ENCODE measurements at places on chromosomes 2 and 18.

GRCh38 chr2:65495251-65495877, 63.0 kb upstream of the SPRED2 start:
- no peaks in the 10 kb centered on the region for H3K36me3 ChIP-seq
- no peak overlapping the region for H3K4me3 ChIP-seq
- no peaks in the 10 kb centered on the region for H3K4me1 ChIP-seq
- DNase-seq, result no peak

DNA sequence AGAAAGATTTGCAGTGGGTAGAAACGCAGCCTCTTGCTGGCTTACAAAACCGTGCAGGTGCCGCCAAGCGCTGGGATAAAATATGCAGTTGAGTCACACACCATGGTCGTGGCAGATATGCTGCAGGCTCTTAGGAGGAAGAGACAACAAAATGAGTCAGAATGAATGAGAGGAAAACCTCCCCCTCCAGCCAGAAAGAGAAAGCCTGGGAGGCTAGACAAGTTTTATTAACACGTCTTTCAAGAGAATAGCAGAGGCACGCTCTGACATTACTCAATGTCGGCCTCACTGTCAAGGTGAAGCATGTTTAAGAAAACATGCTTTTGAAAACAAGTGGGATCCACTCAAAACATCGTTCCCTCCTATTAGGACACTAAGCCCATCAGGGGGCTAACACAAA, 37.1 kb upstream of the ZCCHC2 start:
- H3K4me3 ChIP-seq, result no peak overlapping the region
- no peaks in the 10 kb centered on the region for H3K36me3 ChIP-seq
- DNase-seq, result no peak

DNA sequence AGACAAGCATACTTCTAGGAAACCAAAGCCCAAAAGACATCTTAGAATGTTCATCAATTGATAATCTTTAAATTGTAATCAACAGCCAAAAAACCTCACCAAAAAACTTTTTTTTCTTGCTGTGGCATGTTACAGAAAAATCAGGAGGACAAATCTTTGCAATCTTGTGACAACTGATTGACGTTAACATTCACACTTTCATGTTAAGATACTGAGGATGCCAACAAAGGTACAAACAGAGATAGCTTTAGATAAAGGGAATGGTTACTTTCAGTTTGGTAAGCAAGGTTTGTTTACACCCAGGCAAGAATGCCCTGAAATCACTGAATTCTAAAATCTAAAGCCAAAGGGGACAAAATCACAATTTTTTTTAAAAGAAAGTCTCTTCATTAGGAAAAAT, 92.4 kb downstream of the ZAP70 start:
- DNase-seq, result no peak
- H3K27me3 ChIP-seq, result no peaks in the 10 kb centered on the region
- no peaks in the 10 kb centered on the region for H3K4me1 ChIP-seq
- H3K27ac ChIP-seq, result no peak overlapping the region
- no peak overlapping the region for H3K4me3 ChIP-seq

GRCh38 chr2:152541712-152542111, 175.5 kb downstream of the PRPF40A start:
- no peaks in the 10 kb centered on the region for H3K36me3 ChIP-seq
- H3K27me3 ChIP-seq, result no peaks in the 10 kb centered on the region

GRCh38 chr2:195406886-195407603, 250.0 kb upstream of the SLC39A10 start:
- no peak overlapping the region for H3K4me3 ChIP-seq
- DNase-seq, result no peak
- no peaks in the 10 kb centered on the region for H3K27me3 ChIP-seq

DNA sequence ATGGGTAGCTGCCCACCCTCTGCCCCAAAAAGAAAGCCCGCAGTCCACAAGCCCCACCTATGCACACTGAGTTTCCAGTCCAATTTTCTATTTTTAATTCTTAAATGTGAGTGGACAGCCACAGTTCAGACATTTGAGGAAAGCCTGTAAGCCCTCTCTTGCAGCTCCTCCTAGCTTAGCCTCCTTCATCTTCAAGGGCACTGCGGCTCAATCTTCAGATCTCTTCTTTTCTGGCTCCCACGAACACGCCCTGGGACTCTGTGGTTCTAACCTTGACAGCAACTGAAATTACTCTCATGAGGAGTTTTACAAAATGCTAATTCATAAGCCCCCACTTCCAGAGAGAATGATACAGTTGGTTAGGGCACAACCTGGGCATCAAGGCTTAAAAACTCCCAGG, 144.0 kb downstream of the MSH2 start:
- no peaks in the 10 kb centered on the region for H3K36me3 ChIP-seq
- H3K4me1 ChIP-seq, result no peaks in the 10 kb centered on the region
- H3K27ac ChIP-seq, result no peak overlapping the region
- no peak for DNase-seq
- no peak overlapping the region for H3K4me3 ChIP-seq
- no peaks in the 10 kb centered on the region for H3K27me3 ChIP-seq

- no peaks in the 10 kb centered on the region for H3K27me3 ChIP-seq
- H3K4me3 ChIP-seq, result no peak overlapping the region
- DNase-seq, result no peak
- no peak overlapping the region for H3K27ac ChIP-seq
These were observed 317.8 kb upstream of the ZNF521 start for GRCh38 chr18:25669741-25670140.

DNA sequence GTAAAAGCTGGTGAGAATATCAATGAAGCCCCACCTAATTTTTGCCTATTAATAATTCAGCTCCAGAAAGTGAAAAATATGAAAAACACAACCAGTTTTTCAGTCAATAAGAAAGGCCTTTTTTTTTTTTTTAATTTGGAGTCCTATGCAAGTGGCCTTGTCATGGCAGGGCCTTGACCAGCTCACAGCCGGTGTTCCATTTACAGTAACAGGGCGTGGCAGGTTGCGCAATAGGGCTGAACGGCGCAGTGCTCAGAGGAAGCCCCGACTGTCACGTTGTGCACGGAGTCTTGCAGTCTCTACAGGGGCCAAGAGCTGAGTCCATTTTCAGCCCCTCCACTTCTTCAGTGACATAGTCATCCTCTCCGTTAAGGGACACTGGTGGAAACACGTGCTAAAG, 184.1 kb upstream of the FN1 start:
- DNase-seq, result no peak
- no peak overlapping the region for H3K4me3 ChIP-seq
- no peaks in the 10 kb centered on the region for H3K36me3 ChIP-seq

- DNase-seq, result no peak
- H3K27ac ChIP-seq, result no peak overlapping the region
- H3K4me1 ChIP-seq, result peaks cover under 1% of the 10 kb centered on the region
- no peak overlapping the region for H3K4me3 ChIP-seq
These were observed 324.0 kb upstream of the ACVR2A start for GRCh38 chr2:147520817-147521216.

GRCh38 chr18:6868033-6868432, 138.5 kb downstream of the ARHGAP28 start:
- no peak overlapping the region for H3K27ac ChIP-seq
- no peak for DNase-seq
- no peaks in the 10 kb centered on the region for H3K27me3 ChIP-seq
- H3K4me1 ChIP-seq, result no peaks in the 10 kb centered on the region

- no peaks in the 10 kb centered on the region for H3K36me3 ChIP-seq
- H3K27me3 ChIP-seq, result no peaks in the 10 kb centered on the region
- no peak overlapping the region for H3K4me3 ChIP-seq
- H3K4me1 ChIP-seq, result no peaks in the 10 kb centered on the region
- no peak overlapping the region for H3K27ac ChIP-seq
These were observed 510.9 kb upstream of the NRP2 start for GRCh38 chr2:205171261-205171940.

DNA sequence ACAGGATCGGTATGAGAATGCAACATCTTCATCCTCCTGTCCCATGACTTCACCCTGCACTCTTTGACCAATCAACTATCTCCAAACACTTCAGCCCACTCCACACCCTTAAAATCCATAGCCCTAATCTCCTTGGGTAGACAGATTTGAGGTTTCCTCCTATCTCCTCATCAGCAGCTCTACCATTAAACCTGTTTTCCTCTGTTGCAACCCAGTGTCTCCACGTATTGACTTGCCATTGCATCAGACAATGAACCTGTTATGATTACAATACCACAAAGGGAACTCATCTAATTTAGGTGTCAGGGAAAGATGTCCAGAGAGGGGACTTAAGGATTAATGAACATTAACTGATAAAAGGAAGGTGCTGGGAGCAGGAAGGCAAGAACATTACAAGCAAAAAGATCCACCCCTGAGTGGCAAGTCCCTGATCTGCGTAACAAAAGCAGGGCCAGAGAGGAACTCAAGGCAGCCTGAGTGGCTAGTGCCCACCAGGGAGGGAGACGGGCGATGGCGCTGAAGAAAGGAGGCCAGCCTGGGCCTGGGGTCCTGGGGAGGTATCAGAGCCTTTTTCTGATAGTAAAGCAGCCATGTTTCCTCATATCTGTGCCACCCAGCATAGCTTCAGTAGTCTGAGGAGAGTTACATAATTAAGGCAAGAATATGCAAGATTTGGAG, 44.6 kb downstream of the AKAIN1 start:
- no peaks in the 10 kb centered on the region for H3K36me3 ChIP-seq
- H3K27me3 ChIP-seq, result no peaks in the 10 kb centered on the region
- H3K4me1 ChIP-seq, result no peaks in the 10 kb centered on the region
- no peak for DNase-seq
- no peak overlapping the region for H3K27ac ChIP-seq

DNA sequence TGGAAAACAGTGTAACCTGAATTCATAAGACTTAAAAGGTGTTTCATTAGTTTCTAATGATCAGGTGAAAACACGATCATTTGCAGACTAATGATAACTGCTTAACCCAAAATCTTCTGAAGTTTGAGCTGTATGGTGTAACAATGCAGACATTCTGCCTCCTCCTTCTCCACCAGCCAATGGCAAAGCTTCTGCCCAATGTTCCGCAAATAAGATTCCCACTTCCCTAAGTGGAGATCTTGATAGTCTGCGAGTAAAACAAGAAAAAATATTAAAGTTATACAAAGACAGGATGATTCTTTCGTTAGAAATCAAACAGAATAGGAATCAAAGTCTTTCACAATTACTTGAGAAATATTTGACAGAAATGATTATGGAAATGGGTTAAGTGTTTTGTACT, 8.1 kb downstream of the C2orf42 start:
- H3K4me3 ChIP-seq, result no peak overlapping the region
- no peaks in the 10 kb centered on the region for H3K36me3 ChIP-seq
- no peaks in the 10 kb centered on the region for H3K4me1 ChIP-seq
- H3K27me3 ChIP-seq, result no peaks in the 10 kb centered on the region
- no peak for DNase-seq

DNA sequence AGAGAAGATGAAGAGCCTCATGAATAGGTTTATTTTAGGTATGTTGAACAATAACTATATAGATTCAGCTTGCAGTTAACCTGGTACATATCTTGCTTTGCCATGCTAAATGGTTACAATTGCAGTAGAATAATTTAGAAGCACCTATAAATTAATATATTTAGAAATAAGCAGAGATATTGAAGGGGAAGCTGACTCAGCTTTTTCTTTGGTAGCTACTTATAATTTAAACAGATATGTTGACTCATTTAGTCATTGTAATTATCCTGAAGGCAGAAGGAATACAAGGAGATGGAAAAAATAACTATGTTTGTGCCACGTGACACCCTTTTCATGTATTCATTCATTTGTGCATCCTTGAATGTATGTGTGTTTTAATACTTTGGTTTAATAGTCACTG, 755.5 kb downstream of the SUCLG1 start:
- H3K4me3 ChIP-seq, result no peak overlapping the region
- no peak for DNase-seq

GRCh38 chr2:159736048-159736447, 23.7 kb downstream of the MARCHF7 start:
- H3K4me3 ChIP-seq, result no peak overlapping the region
- H3K27me3 ChIP-seq, result no peaks in the 10 kb centered on the region
- no peaks in the 10 kb centered on the region for H3K36me3 ChIP-seq
- DNase-seq, result no peak

Measured in pancreas (tissue), 10 donors.